ENCODE measurements at places on chromosomes 2 and 18. TPM values are rescaled to one million over a fixed set of nuclear protein-coding genes. Genes with fewer than 3 reads are reported as not detected.

The ALLC gene
- not detected for total RNA-seq

The SFXN5 gene
- total RNA-seq = 10.9 TPM

The CPS1 gene
- 5.5 TPM for total RNA-seq

The RIT2 gene
- not detected for total RNA-seq

The FEV gene
- not detected for total RNA-seq

The DTYMK gene
- total RNA-seq = 12.8 TPM

The BCL2L11 gene
- 4.1 TPM for total RNA-seq

The SERPINB13 gene
- total RNA-seq = not detected

The SCN3A gene
- total RNA-seq = 5.8 TPM

The ARHGAP25 gene
- 10.7 TPM for total RNA-seq

The CHRNA1 gene
- not detected for total RNA-seq

The RAB17 gene
- 2.0 TPM for total RNA-seq

The CTAGE1 gene
- total RNA-seq = not detected

- DNase-seq = no peak
Observed at GRCh38 chr18:58990720-58991119, 126.0 kb downstream of the ZNF532 start.

DNA sequence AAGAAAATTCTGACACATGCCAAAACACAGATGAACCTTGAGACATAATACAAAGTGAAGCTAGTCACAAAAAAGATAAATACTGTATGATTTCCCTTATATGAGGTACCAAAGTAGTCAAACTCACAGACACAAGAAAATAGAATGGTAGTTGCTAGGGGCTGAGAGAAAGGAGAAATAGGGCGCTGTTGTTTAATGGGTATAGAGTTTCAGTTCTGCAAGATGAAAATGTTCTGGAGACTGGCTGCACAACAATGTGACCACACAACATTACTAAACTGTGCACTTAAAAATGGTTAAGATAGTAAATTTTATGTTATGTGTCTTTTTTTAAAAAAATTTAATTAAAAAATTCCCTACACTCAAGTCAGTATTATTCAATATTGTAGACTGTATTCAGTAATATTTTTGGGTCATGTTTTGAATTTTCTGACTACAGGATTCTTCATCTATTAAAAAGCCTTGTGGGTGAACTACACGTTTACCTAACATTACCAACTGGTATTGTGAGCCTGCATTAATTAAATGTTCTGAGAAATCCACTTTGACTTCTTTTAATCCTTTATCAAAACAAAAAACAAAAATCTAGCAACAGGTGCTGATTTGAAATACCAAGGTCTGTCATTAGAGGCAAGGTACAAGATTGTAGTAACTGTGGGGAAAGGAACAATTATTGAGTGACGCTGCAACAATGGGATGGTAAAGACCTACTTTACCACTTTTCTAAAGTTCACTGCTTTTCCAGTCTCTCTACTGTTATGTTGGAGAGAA is 140.8 kb upstream of the ZFP36L2 start:
- DNase-seq = no peak

- no peak for DNase-seq
Observed at GRCh38 chr2:3516831-3517230, 2.5 kb downstream of the ADI1 start.

DNA sequence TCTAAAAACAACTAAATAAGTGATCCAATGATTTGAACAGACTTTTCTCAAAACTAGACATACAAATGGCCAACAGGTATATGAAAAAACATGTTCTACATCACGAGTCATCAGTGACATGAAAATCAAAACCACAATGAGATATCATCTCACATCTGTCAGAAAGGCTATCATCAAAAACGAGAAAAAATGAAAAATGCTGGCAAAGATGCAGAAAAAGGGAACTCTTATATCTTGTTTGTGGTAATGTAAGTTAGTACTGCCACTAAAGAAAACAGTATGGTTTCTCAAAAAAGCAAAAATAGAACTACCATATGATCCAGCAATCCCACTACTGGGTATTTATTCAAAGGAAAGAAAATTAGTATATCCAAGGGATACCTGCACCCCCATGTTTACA is 255.3 kb upstream of the FBXO11 start:
- no peak for DNase-seq

DNA sequence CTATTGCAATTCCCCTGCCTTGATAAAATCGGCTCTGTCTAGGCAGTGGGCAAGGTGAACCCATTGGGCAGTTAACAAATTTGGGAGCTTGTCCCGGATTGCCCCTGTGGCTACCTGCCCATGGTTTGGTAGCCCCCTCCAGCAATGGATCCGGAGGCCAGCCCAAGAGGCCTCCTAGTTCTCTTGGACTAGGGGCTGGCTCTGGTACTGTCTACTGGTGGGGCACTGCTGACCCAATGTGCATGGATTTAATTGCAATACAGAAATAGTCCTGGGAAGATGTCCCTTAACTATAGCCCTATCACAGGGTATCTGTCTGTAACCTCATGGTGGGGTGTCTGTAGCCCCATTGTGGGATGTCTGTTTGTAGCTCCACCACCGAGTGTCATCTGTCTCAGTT is 37.5 kb upstream of the SH3RF3 start:
- DNase-seq = no peak

- DNase-seq = no peak
Observed at GRCh38 chr18:70299393-70299792, 10.5 kb downstream of the SOCS6 start.

GRCh38 chr2:191463790-191464189 is 214.1 kb upstream of the NABP1 start:
- no peak for DNase-seq

- no peak for DNase-seq
Observed at GRCh38 chr18:9173770-9174233, 37.2 kb downstream of the ANKRD12 start.

- DNase-seq = no peak
Observed at GRCh38 chr2:96737251-96737650, 2.6 kb downstream of the LMAN2L start.

GRCh38 chr2:227036527-227036926 is 127.5 kb downstream of the COL4A4 start:
- DNase-seq = no peak

DNA sequence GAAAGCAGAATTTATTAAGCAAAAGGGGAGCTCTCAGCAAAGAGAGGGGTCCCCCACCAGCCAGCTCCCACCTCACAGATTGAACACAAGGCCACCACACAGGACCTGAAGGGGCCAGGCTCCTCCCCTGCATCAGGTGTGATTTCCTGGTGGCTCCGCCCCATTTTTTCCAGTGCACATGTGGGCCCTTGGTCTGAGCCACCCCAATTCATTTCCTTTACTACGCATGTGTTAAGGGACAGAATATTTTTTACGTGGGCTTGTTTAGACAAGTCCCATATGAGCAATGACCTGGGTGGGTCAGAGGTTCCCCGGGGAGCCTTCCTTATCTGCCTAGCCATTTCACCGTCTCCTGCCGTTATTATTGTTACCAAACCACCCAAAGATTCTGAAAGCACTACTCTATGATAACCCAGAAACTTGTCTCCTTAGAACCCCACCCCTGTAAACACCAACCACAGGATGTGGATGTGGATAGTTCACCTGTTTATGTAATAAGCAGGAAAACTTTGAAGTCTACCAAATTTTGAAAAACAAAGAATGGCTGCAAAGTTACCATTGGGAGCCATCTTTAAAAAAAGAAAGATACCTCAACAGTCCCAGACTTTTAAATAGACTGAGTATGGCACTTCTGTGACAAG is 191.7 kb downstream of the CD226 start:
- DNase-seq = no peak

DNA sequence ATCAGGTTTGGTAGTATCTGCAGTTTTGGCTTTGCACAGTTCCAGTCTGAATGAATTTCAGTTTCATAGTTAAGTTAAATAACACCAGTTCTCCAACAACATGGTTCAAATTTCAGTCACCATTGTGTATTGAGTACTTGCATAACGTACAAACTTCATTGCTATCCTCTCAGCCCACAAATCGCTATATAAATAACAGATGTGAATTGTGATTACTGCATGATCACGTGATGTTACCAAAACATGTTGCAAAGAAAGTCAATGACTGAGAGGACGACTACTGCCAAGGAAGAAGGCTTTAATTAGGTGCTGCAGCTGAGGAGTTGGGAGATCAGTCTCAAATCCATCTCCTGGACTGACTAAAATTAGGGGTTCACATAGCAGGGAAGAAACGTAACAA is 48.2 kb downstream of the COL4A4 start:
- no peak for DNase-seq

DNA sequence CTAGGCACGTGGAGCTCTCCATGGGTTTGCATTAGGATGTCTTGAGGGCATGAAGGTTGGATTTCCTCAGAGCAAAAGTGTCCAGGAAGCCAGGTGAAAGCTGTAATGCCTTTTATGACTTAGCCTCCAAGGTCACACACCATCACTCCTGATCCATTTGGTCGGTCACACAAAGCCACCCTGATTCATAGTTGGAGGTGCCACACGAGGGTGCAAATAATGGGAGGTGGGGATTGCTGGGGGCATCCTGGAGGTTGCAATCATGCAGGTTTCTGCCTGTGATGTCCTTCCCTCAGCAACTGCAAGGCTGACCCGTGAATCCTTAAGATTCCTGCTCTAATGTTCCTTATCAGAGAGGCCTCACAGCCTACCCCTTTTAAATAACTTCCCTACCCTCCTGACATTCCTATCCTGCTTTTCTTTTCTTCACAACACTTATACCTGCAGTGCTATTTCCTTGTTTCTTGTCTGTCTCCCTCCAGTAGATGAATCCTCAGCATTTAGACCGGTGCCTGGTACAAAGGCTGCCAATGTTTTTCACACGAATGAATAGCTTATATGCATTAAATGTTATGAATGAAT is 97.1 kb downstream of the LIPG start:
- no peak for DNase-seq

DNA sequence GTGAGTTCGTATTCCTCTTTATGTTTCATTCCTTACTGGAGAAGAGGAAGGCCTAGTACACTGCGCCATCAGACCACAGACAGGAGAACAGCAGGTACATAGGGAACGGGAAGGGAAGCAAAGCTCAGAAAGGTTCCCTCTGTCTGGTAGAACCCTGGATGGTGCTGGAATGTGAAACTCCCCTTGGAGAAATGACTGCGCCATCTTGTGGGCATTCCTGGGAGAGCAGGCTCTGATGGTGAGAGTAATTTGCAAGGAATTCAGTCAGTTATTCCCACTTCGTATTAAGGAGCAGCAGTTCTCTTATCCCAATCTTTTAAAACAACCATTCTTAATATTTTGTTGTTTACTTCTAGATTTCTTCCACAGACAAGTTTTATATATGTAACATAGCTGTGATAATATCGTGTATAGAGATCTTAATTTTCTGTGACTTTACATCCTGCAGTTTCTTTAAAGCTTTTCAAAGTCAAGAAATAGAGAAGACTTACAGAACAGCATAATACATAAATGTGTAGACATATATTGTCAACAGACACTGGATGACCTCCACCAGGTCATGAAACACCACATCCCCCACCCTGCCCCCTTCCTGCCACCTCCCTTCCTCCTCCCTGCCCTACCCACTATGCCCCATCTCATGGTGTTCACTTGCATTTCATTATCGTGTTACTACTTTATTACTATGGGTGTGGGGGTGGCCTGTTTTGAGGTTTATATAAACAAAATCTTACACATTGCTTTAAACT is 83.9 kb downstream of the ARHGEF4 start:
- DNase-seq = no peak

- no peak for DNase-seq
Observed at GRCh38 chr2:54308186-54308585, 52.2 kb upstream of the TSPYL6 start.
